ENCODE measurements at places on chromosomes 3 and 15. TPM values are rescaled to one million over a fixed set of nuclear protein-coding genes. Genes with fewer than 3 reads are reported as not detected.

Gene THRB
- not detected for total RNA-seq

GRCh38 chr3:65303431-65303830, 615.6 kb upstream of the ADAMTS9 start:
- DNase-seq, result no peak
- no peaks in the 10 kb centered on the region for H3K36me3 ChIP-seq
- H3K27me3 ChIP-seq, result no peaks in the 10 kb centered on the region
- no peaks in the 10 kb centered on the region for H3K4me1 ChIP-seq
- H3K27ac ChIP-seq, result no peak overlapping the region

Gene C3orf85
- total RNA-seq, result not detected

GRCh38 chr3:177361081-177361938, 164.0 kb upstream of the TBL1XR1 start:
- peak overlapping the region; percentile 98 for H3K27ac ChIP-seq
- peak overlapping the region; percentile 90 for H3K4me3 ChIP-seq
- no peak for DNase-seq
- H3K36me3 ChIP-seq, result no peaks in the 10 kb centered on the region
- H3K27me3 ChIP-seq, result no peaks in the 10 kb centered on the region

- H3K27ac ChIP-seq, result peak overlapping the region; percentile 87
- H3K36me3 ChIP-seq, result peaks cover 12% of the 10 kb centered on the region
- no peak for DNase-seq
- H3K4me1 ChIP-seq, result peaks cover 45% of the 10 kb centered on the region
Measured at GRCh38 chr3:43288366-43288765, 2.0 kb downstream of the SNRK start.

All from activated naive CD8-positive, alpha-beta T cell treated with anti-CD3 and anti-CD28 coated beads, Interleukin-2, amount 10 ng/mL, durations not matched to agents 7 days and 5 days (primary cell).